ENCODE measurements at places on chromosomes 12 and 14.
A peak's percentile ranks its signal among the peaks of the same experiment; 100 is the strongest.

DNA sequence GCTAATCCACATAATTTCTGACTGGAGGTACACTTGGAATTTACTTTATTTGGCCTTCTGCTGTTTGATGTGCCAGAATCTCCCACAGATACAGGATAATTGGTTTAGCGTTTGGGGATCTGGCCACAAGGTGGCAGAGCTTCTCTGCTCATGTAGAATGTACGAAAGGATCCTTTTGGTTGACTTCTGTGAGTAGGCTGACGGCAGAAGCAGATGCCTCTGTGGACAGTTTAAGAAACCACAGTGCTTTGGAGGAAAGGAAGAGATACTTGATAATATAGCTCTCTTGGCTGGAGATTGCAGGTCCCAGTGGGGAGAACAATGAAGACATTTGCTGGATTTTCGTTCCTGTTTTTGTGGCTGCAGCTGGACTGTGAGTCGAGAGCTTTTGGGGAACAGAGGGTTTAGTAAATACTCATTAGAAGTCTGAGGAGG lies 75.3 kb upstream of the OR4E1 start:
- DNase-seq, result peak; percentile 27

DNA sequence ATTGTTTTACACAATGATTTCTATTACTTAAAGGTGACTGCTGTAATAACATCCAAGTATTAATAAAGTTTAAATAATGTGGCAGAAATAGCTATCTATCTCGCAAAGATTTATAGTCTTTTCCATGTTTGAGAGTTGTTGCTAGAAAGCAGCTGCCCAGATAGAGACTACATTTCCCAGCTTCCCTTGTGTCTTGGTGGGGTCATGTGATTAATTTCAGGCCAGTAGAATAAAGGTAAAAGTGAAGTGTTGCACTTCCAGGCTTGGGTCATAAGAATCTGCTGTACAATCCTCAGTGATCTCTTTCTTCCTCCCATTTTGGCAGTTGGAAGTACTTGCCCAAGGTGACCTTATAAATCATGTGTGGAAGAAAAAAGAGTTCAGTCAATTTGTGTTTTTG lies 449.7 kb upstream of the USP15 start:
- DNase-seq, result no peak

DNA sequence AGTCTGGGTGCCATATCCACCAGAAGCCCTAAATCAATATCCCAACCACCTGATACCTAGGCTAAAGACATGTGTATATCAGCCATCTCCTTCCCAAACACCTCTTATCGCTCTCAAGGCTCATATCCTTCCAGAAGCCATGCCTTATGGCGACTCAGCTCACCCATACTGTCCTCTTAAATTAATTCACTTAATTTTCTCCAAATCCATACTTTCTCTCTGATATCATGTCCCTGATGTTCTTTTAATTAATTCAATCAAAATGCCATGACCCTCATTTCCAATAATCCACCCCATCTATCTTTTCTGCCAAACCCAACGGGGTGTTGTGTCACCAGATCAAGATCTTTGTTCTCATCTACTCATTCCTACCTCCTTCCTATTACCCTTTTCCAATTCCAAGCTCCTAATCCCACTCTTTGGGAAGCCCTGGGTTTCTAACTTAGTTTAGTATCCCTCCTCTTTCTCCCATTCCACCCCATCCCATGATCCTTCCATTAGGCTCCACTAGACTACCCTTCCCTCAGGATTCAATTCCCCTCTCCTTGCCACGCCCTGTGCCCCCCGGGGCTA lies 723 bp downstream of the ATF7 start:
- DNase-seq, result no peak

- no peak for DNase-seq
Measured at GRCh38 chr12:114168061-114168460, 201.9 kb upstream of the RBM19 start.

- DNase-seq, result no peak
Measured at GRCh38 chr12:99852666-99853065, 132.1 kb downstream of the ANKS1B start.

DNA sequence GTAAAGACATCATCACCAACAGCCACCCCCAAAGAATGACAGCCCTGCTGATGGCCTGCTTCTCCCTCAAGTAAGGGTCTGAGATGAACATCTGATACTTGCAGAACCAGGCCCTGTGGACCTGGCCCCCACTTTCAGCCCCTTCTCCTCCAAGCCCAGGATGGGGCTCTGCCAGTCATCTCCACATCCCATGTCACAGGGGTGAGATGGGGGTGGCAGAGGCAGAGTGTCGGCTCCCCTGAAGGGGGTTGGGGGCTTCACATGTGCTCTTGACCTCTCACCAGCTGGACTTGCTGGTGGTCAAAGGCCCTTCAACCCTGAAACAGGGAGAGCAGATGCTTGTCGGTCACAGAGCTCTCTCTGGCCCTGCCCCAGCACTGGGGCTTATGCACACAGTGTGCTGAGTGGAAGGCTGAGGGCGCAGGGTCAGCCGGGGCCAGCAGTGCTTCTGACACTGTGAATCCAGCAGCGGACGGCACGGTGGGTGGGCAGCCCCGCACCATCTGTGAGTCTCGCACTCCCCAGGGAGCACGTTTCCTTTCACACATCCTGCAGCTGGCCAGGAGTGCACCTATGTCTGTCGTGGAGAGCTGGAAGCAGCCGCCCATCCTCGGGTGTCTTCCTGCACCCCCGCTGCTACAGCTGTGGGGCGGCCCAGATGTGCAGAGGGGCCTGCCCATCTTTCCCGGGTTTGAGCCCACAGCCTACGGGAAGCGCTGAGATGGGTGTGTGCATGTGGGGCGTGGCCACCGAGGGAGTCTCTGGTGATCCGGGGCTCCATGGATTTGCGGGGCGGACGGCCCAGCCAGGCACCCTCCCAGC lies 94.3 kb downstream of the ADGRD1 start:
- no peak for DNase-seq

DNA sequence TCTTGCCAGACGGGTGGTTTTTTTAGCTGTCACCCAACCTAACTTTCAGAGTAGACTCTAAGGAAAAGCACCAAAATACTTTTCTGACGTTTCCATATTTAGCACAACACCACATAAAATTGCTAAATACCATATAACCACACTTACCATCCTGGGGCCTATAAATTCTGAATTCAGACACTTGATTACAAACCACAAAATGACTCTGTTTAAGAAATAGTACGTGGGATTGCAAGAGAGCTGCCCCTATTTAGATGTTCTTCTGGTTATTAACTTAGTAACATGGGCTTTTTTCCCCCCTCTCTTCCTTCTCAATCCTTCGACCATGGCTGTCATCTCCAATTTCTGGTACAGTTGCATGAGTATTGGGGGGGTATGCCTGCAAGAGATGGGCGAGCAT lies 287.7 kb downstream of the BMP4 start:
- DNase-seq, result no peak

DNA sequence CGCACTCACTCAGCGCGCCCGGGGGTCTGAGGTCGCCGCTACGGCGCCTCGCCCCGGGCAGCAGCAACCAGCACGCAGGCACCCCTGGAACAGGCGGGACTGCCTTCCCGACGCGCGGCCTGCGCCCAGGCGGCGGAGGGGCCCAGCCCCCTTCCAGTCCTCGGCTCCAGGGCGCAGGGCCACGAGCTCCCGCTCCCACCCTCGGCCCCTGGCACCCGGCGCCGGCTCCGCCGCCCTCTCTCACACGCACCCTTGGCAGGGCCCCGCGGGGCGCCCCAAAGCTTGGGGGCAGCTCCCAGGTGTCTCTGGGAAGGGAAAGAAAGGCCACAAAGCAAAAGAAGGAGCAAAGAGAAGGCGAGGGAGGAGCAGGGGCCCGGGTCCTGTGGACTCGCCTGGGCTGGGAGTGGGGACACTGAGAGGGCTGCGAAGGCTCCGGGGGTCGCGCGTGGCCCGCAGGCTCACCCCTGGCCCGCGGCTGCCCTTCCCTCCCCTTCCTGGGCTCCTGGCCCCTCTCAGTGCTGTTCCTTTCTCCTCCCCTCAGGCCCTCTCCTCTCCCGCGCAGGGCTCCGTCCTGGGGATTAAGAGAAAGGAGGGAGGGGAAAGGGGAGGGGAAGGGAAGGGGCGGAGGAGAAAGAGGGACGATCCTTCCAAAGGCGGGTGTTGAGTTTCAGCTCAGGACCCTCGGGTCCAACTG lies 907 bp upstream of the EFS start:
- peak; percentile 72 for DNase-seq

GRCh38 chr14:50778721-50779483 lies 52.1 kb downstream of the NIN start:
- peak; percentile 9 for DNase-seq

DNA sequence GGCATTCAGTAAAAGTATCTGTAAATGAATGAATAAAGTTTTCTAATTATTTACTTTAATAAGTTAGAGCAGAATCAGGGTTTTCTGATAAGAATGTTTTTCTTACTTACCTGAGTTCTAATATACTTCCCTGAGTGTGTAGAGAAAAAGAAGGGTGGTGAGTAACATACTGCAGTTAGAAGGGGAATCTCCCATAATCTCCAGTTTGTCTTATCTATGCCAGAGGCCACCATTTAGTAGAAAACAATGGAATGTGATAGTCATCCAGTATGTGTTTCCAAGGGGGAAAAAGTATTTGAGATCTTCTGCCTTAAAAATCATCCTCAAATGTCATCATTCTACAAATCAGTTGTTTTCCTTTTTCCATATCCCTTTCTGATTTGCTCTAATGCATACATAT lies 56.5 kb upstream of the PAWR start:
- DNase-seq, result no peak

DNA sequence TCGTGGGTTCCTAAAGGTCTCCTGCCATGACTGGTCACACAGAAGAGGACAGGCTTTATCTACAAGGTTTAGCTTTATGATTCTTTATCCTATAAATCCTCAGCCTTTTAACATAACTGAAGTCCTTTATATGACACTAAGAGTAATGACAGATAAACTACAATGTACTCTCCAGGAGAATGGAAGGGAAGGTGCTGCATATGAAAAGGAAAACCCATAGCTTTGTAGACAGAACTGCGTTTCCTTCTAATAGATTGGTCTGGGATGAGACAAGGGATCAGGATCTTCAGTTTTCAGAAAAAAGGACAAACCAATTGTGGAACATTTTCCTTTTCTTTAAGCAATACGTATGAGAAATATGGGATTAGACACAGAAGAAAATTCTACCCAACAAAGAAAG lies 201.1 kb upstream of the NPAS3 start:
- DNase-seq, result no peak

DNA sequence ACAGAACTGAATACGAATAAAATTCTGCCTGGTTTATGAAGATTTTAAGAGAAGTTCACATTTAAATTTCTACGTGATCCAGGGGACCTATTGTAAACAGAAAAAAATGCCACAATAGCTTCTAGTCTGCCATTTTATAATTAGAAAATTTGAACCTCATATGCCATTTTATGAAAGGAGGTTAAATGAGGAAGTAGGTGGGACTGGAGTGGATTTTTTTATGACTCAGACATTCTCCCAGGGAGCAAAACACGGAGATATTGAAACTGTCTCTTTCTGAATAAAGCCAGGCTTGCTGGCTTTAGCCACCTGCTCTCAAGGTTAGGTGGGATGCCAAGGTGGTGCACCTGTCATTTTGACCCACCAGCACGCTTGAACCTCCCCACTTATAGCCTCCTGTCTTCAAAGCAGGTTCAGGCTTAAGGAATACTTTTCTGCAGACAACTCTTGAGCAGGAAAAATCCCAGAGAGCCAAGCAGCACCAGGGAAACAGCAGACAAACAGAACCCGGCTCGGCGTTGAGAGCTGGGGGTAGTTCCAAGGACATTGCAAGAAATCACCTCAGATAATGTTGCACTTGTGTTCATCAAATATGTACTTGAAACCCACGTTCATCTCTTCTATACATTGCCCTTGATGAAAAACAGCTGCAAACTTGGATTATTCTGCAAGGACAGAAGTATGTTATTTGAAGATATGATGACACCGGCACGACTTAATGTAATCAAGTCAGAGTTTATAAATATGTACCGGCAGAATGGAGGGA lies 203.7 kb downstream of the PPM1H start:
- DNase-seq, result peak; percentile 24

- no peak for DNase-seq
Measured at GRCh38 chr12:65876161-65876560, 51.9 kb downstream of the HMGA2 start.

DNA sequence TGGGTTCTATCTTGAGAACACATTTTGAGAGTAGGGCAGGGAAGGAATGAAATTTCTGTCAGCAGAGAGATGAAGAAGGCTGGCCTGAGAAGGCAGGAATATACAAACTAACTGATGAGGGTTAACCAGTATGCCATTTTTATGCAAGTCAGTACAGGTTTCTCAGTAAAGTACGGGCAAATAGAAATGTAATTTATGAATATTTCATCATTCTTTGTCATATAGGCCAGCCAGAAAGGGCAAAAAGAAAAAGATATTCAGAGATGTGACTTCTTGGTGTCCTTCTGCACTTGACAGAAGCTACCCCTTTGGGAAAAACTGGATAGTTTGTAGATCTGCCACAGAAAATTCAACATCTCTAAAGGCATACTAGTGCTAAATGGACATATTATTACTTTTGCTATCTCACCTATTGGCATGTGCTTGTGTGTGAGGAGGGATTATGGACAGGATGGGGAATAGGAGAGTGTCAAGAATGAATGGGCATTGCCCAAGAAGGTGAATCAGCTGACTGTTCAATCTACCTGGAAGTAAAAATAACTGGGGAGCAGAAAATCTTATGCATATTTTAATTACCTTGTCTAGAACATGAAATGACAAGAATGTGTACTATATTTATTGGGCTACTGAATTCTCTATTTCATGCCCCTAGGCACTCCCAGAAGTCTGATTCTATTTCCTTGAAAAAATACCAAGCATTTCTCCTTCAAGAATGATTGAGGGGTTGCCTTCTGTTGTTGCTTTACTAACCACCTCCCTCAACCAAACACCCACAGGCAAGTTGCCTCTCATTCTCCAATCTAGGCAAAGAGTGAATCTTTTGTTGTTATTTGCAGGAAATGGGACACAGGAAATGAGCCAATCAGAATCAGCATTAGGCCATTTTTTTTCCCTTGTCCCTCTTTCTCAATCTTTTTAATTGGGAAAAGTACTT lies 175.1 kb upstream of the SLC38A2 start:
- peak; percentile 78 for DNase-seq

DNA sequence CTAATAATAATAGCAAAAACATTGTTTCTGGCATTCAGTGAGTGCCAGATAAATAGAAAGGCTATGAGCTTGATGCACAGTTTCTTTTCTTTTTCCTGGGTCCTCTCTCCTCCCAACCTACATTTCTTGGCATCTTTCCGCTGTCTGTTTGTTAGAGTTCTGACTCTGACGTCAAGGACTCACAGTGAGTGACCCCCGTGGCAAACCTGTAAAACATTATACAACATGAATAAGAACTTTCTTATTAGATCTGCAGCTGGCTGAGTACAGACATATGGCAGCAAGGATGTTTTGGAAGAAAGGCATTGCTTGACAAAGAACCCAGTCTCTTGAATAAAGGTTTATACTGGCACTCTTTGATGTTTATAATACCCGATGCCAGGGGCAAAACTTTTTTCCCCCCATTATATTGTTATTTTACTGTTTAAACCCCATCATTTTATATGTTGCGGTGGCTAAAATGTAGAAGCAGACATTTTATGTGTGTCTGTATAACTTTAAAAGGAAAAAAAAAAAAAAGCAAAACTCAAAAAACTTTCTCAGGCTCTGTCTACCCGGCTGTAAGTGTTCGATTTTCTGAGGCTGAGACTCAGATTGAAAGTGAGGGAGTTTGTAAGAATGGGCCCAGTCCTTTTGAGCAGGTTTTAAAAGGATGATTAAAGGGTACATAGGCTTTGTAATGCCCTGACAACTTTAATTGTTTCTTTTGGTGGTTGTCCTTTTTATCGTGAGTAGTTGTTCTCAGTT lies 159.3 kb downstream of the PDE3A start:
- DNase-seq, result no peak

Data from RWPE1 (cell line).